ACHN (cell line): ENCODE measurements at places on chromosomes 11 and 22.

GRCh38 chr22:47277531-47277930, 515.1 kb downstream of the TBC1D22A start:
- no peak for DNase-seq

DNA sequence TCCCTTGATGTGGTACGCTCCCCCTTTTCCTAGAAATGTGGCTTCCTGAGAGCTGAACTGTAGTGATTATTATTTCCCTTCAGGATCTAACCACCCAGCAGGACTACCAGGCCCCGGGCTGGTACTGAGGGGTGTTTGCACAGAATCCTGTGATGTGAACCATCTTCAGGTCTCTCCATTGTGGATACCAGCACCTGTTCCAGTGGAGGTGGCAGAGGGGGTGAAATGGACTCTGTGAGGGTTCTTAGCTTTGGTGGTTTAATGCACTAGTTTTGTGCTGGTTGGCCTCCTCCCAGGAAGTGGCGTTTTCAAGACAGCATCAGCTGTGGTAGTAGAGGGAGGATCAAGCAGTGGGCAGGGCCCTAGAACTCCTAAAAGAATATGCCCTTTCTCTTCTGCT, 18.6 kb downstream of the C11orf91 start:
- no peak for DNase-seq

GRCh38 chr22:32531931-32532819, 57.6 kb downstream of the FBXO7 start:
- DNase-seq, result no peak

DNA sequence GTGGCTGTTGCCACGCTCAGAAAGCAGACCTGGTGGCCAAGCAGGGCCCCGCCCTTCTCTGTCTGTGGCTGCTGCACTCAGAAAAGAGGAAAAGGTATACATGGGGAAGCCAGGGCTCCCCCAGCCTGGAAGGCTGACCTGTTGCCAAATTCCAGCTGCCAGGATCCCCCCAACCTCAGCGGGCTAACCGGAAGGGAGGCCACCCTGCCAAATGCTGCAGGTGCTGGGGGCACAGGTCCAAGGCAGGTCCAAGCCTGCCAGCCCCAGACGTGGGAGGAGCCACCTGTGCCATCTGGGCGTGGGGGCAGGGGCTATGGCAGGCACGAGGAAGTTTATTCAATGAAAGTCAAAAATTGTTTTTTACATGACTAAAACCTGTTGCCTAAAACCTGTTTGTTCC, 2.6 kb downstream of the NPTXR start:
- DNase-seq, result no peak

GRCh38 chr11:40161854-40162410, 1297.5 kb downstream of the LRRC4C start:
- DNase-seq, result no peak

DNA sequence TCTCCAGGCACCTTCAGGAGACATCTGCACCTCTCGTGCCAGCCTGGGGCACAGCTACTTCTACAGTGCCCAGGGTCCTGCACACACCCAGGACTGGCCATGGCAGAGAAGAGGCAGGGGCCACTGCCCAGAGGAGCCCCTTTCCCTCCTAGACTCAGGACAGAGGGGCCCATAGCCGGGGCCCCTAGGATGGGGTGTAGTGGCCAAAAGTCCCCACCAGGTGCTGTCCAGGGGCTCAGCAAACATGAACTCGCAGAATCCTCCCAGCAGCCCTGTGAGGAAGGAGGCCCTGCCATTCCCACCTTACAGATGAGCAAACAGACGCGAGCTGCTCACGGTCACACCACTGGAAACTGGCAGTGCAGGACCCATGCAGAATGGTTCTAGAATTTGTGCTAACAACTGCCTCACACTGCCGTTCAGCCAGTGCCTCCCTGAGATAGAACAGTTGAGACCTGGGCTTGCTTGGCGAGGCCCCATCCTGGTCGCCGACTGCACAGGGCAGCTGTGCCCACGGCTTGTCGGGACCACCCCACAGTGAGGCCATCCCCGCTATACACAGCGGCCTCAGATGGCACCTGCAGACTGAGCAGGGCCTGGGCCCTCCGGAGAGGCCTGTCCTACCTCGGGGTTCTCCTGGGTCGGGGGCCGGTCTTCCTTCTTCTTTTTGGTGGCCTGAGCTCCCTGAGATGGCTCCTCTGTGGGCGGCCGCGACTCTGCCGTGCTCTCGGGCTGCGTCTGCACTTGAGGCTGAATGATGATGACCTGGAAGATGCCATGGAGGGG, 96.4 kb downstream of the PHF21B start:
- no peak for DNase-seq

DNA sequence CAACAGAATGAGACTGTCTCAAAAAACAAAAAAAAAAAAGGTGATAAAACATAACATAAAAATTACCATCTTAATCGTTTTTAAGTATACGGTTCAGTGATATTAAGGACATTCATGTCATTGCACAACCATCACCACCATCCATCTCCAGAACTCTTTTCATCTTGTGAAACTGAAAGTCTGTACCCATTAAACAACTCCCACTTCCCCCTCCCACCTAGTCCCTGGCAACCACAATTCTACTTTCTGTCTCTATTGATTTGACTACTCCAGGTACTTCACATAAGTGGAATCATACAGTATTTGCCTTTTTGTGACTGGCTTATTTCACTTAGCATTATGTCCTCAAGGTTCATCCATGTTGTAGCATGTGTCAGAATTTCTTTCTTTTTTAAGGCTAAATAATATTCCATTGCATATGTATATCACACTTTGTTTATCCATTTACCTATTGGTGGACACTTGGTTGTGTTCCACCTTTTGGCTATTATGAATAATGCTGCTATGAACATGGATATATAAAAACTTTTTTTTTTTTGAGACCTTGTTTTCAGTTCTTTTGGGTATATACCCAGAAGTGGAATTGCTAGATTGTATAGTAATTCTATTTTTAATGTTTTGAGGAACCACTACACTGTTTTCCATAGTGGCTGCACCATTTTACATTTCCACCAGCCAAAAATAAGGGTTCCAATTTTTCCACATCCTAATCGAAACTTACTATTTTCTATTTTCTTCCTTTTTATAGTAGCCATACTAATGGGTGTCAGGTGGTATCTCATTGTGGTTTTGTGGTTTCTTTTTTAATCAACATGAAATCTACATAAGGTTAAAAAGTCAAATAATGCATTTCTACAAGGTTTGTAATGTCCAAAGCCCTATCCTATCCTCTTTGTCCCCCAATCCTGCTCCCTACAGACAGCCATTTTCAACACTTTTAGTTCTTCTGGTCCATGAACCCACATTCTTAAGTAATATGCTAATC, 23.4 kb upstream of the PIK3C2A start:
- no peak for DNase-seq
